NCI-H2081 (cell line): ENCODE measurements at places on chromosomes 7 and 10.

- DNase-seq = no peak
These were observed 341.6 kb downstream of the CRPPA start for GRCh38 chr7:16079723-16080122.

- DNase-seq = no peak
These were observed 119.6 kb downstream of the NPY start for GRCh38 chr7:24403557-24403956.

DNA sequence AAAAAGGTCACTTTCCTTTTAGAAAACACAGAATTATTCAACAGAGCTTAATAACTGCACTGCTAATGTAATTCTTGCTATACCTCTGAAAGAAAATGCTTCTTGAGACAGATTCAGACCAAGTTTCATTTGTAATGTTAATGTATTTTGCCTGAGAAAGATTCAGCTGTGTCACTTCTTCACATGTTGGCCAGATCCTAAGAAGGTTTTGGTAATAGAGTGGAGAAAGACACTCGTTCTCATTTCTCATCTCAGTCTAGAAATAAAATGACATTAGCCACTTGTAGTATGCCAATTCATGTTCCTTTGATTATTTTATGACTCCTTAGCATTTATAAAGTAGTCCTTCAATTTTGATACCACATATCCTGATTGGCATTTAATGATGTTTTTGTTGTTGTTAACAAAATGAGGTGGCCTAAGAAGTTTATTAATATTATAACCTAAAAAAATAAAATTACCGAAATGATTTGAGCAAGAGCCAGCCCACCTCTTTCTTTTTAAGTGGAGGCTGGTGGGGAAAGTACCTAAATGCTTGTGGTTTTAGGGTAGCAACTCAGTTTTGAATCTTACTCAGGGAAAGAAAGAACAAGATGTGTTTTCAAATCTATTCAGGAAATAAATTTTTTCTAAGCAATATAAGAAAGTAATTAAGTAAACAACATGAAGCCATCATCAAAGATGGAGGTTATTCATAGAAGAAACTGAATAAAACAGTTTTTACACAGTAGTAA, 16.4 kb upstream of the ELAPOR2 start:
- no peak for DNase-seq

GRCh38 chr10:122072491-122072890, 83.5 kb downstream of the TACC2 start:
- DNase-seq = no peak

DNA sequence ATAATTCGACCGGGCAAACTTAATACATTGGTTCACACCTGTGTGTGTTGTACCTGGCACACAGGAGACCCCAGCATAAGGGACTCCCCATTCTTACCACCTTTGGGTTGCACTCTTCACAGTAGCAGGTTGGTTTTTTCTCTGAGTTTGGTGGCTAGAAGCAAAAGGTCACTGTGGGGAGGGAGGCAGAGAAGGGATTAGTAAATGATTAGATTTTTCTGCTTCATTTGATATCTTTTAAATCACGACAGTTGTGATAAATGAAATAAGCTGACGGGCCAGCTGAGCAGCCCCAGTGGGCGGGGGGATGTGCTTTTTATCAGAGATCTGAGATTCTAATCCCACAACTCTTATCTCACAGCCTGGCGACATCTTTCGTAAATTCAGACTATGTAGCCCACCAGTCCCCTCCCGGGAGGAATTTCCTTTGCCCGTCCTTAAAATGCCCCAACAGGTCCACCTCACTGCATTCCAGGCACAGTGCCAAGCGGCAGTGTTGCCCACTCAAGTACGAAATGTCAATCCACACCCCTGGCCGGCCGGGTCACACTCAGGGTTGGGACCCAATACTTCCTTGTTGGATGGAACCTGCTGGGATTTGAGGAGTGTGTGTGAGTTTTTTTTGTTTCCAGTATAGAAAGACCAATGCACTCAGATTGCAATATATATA, 10.5 kb upstream of the KCP start:
- DNase-seq = no peak
